ENCODE measurements at places on chromosomes 6 and 20.

DNA sequence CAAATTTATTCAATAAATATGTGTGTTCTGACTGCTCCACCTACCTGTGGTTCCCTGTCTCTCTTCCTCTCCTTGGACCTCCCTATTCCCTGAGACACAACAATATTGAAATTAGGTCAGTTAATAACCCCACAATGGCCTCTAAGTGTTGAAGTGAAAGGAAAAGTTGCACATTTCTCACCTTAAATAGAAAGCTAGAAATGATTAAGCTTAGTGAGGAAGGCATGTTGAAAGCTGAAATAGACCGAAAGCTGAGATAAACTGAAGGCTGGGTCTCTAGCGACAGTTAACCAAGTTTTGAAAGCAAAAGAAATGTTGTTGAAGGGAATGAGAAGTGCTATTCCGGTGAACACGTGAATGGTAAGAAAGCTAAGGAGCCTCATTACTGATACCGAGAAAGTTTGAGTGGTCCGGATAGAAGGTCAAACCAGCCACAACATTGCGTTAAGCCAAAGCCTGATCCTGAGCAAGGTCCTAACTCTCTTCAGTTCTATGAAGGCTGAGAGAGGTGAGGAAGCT lies 34.1 kb downstream of the UST start:
- DNase-seq = no peak

DNA sequence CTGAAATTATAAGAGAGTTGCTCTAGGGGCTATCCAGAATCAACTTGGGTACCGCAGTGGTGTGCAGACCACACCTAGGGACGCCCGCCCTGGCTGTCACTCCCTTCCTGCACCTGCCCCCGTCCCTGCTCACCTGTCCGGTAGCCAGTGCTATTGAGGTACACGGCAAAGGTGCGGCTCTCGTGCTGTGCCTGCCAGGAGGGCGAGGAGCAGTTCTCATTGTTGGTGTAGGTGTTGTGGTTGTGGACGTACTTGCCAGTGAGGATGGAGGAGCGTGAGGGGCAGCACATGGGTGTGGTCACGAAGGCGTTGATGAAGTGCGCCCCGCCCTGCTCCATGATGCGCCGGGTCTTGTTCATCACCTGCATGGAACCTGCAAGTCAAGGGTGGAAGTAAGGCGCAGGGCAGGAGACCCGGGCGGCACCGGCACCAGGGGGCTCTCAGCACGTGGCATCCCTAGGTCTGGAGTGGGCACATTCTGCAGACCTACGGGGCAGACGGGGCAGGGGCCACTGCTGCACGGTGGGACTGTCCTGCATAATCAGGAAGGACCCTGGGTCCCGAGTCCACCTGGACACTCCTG lies 48.6 kb downstream of the SULF2 start:
- DNase-seq = no peak

DNA sequence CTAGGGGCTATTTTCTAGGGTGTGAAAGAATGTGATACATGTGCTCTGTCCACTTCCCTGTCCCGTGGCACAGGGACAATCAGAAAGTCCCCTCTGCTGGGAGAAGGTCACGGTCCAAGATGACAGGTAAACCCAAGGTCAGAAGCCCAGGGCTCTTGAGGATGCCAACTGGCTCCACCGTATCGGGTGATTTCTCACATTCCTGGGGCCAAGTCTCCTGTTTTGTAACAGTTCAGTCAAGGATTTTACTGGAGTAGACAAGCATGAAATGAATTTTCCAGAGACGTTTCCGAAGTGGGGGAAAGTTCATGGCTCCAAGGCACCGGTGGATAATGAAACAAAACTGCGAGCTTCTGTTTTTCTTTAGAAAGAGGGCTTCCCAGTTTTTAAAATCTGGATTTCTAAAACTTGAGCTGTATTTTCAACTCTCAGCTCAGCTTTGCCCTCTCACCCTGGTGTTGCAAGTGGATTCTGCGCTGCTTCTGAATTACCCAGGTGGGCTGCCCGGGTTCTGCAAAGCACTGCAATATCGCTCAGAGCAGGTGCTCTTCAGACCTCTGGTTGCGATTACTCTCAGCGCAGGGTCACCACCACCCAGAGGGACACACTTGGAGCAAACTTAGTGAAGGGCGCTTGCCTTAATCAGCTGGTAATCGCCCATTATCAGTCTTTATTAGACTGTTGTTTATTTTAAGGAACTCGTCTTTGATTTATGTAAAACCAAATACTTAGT lies 64.4 kb upstream of the TMEM170B start:
- no peak for DNase-seq

- DNase-seq = no peak
Observed at GRCh38 chr6:35302604-35303241, 5.1 kb downstream of the DEF6 start.

GRCh38 chr6:139173172-139173571 lies 38.3 kb downstream of the HECA start:
- no peak for DNase-seq

DNA sequence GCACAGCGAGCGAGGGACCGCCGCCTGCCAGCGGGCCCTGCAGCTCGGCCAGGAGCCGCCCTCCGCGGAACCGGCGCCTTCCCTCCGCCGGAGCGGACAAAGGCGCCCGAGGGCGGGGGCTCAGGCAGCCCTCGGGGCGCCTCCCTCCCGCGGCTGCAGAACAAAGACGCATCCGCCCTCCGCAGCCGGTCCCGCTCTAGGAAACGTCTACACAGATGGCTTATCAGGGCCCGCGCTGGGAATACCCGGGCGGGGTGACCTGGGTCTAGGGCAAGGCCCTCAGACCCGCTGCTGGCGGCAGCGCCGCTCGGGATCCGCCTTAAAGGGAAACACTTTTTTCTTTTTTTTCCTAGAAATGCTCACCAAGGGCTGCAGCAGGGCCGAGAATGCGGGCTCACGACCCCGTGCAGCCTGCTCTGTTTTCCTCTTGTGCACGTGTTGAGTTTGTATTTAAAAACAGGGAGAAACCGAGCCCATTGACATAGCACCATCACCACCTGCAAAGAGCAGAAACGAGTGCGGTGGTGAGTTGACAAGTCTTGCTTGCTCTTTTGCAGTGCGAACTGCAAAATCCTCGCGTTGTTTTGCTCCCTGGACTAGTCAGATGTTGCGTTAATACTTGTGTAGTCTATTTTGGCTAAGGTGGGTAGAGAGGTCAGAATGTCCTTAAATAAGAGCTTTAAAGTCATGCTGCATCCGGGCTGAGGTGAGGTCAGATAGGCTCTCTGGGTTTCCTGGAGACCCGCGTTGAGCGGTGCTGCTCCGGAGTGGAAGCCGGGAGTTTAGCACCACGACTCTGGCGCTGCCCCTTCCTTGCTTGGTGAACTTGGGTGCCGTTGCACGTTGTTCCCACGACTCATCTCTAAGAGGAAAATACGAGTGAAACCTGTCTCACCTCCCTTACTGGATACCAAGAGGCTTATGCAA lies 1.1 kb upstream of the RPS6KA2 start:
- DNase-seq = no peak

GRCh38 chr6:92587525-92587924 lies 831.8 kb downstream of the EPHA7 start:
- DNase-seq = no peak

DNA sequence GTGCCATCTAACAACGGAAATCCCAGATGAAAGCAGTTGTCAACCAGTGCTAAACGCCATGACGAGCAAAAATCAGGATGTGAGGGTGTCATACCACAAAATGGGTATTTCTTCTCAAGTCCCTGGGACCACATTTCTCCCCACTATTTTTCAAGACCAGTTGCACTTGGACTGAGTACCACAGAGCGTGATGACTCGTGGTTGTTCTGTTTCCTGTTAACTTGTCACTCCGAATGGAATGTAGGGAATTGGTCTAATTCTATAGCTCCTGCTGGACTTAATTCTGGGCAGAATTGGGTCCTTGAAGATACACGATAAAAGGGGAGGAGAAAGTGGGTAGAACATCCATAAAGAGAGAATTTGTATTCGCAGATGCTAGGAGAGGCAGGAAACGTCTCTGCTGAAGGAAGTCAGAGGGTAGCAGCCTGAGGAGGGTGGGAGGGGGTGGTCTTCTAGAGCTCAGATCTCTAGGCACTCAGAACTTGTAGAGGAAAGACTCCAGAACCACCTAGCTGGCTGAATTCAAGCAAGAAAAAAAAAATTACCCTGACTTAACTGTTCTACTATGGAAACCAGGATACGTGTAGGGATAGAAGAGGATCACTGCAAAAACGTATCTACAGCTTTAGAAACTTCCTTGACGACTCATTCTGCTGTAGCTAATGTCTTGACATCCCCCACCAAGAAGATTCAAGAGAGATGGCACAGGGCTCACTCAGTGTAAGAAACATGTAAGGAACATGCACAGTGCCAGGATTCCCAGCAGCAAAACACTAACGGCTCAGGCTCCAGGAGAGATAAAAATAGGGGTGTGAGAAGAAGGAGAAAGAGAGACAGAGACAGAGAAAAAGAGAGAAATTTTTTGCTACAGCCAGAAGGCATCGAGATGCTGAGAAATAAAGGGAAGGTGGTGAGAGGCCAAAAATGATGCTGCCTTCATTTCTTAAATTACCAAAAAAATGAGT lies 494.7 kb downstream of the CD83 start:
- no peak for DNase-seq

DNA sequence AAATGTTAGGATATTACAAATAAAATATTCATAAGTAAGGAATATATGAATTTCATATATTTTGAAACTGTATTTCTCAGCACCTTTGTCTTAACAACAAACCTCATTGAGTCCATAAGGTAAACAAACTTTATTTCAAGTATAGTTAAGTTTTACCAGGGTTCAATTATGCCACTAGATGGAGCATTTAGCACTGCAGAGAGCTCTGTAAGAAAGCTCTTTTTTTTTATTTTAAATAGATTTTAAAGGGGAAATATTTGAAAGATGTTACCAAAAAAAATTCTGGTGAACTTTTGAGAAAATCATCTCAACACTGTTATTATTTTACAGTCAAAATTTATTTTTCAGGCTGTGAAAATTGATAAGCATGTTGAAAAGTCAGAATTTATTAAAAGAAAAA lies 955.2 kb upstream of the EYS start:
- DNase-seq = no peak

DNA sequence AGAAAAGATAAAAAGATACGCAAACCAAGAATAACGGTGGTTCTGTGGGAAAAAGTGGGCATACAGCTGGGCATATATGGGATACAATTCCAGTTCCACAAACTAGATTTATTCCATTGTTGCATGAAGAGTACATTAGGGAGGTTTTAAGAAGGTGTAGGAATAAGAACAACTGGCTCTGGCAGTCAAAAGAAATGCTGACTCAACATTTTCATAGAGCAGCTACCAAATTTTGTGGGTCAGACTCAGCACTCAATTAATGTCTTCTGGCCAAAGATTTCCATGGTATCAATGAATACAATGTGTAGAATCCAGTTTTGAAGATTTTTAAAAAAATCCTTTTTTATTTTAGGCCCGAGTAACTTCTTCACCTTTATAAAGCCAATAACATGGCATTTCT lies 40.2 kb downstream of the TP53INP2 start:
- DNase-seq = no peak

DNA sequence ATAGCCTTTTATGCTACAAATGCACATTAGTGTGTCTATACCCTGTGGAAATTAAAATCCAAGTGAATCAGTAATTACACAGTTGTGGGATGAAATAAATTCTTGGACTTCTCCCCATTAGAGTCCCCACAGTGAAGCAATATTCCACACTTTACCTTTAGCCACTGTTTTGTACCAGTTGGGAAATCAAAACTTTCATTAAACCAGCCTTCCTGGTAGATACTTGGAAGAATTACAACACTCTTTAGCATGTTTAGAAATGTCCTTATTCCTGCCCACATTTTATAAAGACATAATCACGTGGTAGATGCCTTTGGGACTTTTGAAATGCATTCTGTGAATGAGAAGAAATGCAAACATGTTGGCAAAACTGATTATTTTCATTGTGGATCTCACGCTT lies 49.0 kb upstream of the ANKEF1 start:
- no peak for DNase-seq

DNA sequence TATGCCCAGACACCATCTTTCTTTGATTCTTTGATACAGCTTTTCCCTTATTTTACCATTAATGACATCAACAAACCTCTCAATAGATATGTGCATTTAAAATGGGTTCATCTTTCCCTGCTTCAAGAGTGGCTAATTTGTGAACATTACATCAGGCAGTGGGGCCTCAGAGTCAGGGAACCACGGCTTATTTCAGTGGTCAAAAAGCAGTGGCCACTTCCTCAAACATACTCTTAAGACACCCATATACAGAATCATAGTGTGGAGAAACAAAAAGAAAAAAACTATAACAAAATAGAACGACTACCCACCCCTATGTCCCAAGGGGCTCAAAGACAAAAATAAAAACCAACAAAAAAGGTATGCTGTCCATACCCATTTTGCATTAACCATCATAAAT lies 12.9 kb downstream of the SALL4 start:
- DNase-seq = no peak

- DNase-seq = no peak
Observed at GRCh38 chr6:121593011-121593641, 157.7 kb downstream of the GJA1 start.

- DNase-seq = no peak
Observed at GRCh38 chr6:16181439-16182297, 52.8 kb downstream of the MYLIP start.
